Panc1 (cell line): ENCODE measurements at places on chromosomes 13 and 19.
A peak's percentile ranks its signal among the peaks of the same experiment; 100 is the strongest.

- DNase-seq, result peak; percentile 100
Measured at GRCh38 chr19:38506723-38507550, 73.4 kb downstream of the RYR1 start.

GRCh38 chr19:39645800-39646411 lies 9.8 kb upstream of the LGALS16 start:
- DNase-seq, result no peak

- no peak for DNase-seq
Measured at GRCh38 chr13:73303851-73304250, 245.0 kb downstream of the KLF5 start.

DNA sequence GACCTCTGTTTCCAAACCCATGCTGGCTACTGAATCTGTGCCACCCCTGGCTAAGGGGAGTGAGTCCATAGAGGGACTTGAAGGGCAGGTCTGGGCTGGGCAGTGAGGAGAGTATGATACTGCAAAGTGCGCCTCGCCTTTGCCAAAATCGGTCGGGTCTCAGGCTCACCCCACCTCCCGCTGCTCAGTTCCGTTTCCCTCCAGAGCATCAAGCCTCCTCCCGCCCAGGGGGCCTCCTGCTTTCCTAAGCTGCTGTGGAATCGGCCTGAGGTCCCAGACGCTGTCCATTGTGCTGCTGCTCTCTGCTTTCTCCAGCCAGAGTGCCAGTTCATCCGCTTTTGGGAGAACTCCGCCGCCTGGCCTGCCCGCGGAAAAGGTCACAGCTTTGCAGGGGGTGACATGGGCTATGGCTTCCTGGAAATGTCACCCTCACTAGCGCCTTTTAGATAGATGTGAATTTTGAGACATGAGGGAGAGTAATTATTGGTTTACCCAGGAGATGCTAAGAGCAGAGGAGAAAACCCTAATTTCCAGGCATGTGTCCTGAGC lies 1418.4 kb downstream of the UQCRFS1 start:
- no peak for DNase-seq

- DNase-seq, result no peak
Measured at GRCh38 chr19:29535984-29536508, 10.3 kb downstream of the VSTM2B start.

GRCh38 chr19:33410915-33411401 lies 37.4 kb downstream of the CEBPG start:
- no peak for DNase-seq

GRCh38 chr19:45947926-45948325 lies 25.7 kb downstream of the NOVA2 start:
- DNase-seq, result no peak

DNA sequence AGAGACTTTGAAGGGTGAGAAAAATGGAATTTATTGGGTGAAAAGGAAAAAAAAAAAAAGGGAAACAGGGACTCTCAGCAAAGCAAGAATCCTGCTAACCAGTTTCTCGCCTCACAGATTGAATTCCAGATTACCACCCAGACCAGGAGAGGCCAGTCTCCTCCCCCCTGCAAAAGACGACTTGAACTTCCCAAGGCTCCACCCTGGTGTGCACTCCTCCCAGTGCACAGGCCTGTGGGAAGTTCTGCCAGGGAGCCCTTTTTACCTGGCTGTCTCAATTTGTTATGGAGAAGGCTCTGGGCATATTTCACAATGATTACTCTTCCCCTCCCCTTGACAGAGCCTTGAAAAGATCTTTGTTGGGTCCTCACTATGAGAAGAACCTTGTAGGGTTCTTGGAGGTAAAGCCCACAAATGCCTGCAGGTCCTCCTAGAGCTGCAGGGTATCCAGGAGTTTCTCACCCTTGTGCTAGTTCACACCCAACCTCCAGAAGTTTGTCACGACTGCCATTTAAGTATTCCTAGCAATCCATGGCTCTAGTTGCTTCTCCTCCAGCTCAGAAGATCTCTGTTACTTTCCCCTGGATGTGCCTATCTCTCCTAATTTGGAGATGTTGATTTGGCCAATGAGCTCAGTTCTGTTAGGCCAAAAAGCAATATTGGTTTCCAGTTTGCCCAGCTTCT lies 229.8 kb upstream of the TMTC4 start:
- no peak for DNase-seq

GRCh38 chr19:6744381-6745301 lies 5.2 kb downstream of the TRIP10 start:
- no peak for DNase-seq

DNA sequence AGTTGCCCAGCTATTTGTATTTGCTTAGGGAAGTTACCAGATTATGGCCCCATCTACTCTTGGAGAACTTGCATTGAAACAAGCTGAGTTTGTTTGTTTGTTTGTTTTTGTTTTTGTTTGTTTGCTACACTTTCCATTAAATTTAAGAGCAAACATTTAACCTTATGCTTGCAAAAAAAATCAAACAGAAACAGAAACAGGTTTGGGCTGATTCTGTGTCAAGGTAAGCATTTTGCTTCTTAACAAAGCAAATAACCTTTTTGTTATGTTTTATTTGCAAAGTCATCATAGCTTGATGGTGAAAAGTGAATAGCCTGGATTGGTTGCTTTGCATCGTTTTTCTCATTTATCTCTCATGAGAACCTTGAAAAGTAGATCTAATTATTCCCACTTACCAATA lies 531.8 kb downstream of the EFNB2 start:
- no peak for DNase-seq

DNA sequence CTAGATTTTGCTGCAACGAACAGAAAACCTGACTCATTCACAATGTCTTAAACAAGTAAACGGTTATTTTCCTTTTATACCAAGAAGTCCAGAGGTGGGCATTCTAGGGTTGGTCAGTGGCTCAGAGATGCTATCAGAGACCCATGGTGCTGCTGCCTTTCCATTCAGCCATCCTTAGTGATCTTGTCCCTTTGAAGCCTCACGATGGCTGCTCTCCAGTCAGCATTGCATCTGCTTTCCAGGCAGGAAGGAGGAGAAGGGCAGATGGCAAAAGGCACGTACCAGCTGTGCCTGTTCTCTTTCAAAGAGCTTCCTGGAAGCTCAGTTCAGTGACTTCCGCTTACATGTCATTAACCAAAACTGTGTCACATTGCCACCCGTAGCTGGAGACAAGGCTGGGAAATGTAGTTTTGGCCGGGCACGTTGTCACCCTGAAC lies 30.1 kb downstream of the WDFY2 start:
- no peak for DNase-seq

DNA sequence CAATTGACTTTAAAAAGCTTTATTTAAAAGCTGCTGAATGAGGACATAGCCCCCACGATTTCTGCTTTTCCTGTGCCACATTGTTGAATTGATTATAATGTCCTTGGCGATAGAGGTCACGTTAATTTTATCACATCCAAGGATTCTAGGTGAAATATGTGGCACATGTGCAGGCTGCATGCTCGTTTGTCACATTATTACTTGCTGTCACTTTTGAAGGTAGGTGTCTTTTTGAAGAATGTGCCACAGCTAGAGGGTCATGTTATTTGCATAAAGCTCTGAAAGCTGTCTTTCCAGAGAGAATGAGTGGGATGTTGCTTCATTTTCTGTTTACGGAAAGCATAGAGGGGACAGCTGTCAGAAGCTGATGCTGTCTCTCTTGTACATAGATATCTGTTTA lies 927.6 kb upstream of the ATXN8OS start:
- DNase-seq, result no peak

GRCh38 chr19:34041925-34042521 lies 130.3 kb upstream of the LSM14A start:
- DNase-seq, result peak; percentile 24

DNA sequence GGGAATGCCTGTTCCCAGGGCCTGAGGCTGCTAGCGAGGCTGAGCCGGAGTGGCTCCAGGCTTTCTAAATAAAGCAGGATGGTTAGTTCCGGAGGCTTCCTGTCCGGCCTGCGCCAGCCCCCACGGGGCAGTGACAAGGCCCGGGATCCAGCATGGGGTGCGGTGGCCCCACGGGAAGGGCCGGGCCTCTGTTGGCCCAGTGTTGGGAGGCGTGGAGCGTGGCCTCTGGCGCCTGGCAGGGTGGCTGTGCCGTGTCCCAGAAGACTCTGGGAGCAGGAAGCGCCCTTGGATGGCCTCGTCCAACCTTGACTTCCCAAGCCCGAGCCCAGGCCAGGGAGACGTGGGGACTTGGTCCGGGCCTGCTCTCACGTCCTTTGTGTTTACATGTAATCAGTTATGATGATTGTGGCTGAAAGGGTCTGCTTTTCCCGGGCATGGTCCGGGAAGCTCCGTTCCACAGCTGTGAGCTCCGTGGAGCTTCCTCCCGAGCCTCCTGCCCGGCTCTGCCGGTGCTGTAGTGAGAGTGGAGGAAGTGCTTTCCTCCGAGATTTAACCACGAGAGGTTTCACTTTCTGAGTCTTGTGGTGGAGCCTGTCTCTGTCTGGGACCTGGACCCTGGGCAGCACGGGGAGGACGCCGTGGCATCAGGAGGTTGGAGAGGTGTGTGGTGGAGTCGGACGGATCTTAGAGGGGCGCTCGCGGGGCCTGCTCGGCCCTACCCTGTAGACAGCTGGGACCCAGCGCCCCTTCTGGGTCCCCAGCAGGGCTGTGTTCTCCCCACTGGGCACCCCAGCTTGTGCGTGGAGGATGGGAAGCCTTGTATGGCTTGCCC lies 4.6 kb downstream of the GNA11 start:
- no peak for DNase-seq

GRCh38 chr19:10809651-10810285 lies 26.2 kb downstream of the TMED1 start:
- no peak for DNase-seq

DNA sequence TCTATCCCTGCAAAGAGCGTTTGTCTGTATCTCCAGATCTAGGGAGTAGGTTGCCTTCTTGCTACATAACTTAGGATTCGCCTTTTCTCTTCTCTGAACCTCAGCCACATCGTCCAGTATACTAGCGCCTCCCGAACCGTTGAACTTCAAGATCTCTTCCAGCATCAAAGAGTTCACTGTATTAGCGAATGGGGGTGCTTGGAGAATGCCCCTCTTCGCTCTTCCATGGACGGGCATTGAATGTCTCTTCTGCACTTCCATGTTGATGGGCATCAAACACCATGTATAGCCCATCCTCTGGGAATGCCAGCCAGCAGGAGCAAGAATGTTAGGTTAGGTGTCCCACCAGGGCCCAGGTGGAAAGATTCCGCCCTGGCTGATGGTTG lies 575 bp upstream of the OXGR1 start:
- no peak for DNase-seq

DNA sequence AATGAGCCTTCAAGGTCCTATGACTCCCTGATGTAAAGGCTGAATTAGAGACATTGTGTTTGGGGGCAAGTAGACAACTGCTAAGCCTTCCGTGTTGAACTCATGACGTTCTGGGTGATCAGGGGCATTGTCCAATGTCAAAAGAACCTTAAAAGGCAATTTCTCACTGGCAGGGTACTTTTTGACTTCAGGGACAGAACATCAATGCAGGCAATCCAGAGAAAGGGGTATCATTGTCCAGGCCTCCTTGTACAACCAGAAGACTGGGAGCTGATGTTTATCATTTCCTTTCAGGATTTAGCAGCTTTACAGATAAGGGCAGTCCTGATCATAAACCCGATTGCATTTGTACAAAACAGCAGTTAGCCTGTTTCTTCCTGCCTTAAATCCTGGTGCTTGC lies 25.0 kb upstream of the SMAD9 start:
- no peak for DNase-seq

- DNase-seq, result peak; percentile 8
Measured at GRCh38 chr13:47216176-47216822, 319.4 kb upstream of the HTR2A start.

DNA sequence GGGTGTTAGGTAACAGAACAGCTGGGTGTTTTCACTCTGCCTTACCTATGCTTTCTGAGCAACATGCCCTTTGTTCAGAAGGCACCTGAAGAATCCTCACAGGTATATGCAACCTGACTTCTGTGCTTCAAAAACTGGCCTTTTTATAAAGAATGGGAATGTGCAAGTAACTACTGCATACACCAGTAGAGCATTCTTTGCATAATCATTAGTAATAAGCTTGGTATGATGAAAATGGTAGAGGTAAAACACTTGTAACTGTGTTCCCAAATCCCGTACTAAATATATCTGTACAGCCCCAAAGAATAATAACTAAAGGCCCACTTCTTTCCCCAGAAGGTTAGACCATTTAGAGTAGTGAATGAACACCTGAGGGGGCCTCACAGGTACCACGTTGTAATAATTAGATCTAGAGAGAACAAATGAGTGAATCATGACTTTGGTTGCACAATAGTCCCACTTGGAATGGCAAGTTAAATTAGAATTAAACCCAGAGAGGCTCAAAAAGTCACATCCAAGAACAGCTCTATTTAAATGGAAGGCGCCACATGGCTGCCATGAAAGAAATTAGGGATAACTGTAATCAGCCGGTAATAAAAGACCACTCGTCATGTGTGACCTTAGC lies 413.9 kb downstream of the KLF12 start:
- DNase-seq, result no peak

DNA sequence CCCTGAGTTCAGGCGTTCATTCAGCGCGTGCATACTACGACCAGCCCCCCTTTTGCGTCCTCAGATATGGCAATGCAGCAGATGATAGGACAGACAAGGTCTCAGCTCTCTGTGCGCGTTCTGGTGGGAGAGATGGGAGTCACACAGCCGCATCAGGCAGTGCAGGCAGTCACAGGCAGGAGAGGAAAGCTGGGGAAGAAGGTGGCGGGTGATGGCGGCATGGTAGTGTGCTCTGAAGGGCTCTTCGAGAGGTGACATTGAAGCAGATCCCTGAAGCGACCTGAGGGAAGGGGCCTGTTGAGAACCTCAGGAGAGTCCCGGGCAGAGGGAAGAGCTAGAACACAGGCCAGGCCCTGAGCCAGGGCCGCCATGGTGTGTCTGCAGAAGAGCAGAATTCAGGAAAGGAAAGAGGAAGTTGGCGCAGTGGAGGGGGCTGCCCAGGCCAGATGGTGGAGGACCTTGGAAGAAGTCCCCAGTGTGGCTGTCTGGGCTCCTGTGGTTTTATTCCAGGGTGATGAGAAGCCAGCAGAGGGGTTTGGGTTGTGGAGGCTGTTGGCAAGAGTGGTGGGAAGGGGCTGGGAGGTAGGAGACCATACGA lies 3.5 kb downstream of the USF2 start:
- DNase-seq, result no peak

DNA sequence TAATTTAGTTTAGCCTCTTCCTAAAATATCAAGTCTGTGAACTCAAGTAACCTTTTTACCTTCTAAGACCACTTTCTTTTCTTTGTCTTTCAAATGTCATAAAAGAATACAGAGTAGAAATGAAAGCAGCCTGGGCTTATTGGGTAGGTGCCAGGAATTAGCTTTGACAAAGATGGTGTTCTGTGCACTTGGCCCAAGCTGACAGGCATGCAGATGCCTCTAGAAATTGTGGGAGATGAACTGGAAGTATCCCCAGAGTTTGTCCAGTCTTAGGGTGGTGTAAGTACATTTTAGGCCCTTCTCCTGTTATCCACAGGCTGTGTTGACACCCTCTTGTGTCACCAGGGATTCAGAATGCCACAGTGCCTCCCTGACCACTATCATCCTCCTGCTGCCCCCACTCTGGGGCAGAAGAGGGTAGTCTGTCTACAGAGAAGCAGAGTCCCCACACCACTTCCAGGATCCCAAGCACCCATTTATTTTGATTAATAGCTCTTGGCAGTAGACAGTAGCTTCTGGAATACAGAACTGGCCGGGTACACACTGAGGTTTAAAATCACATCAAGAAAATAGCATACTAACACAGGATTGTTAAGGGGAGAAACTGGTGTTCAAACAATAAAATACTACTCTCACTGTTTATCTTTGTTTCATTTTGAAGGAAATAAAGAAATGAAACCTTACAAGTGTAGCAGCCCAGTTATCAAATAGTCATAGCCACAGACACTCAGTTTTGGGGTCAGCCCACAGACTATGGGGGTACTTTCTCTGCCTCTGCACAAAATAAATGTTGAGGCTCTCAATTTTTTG lies 343.2 kb downstream of the KCNRG start:
- DNase-seq, result no peak

- DNase-seq, result no peak
Measured at GRCh38 chr13:42266473-42266872, 5.5 kb upstream of the AKAP11 start.
